DND-41 (cell line): ENCODE measurements at places on chromosomes 13 and 19.

DNA sequence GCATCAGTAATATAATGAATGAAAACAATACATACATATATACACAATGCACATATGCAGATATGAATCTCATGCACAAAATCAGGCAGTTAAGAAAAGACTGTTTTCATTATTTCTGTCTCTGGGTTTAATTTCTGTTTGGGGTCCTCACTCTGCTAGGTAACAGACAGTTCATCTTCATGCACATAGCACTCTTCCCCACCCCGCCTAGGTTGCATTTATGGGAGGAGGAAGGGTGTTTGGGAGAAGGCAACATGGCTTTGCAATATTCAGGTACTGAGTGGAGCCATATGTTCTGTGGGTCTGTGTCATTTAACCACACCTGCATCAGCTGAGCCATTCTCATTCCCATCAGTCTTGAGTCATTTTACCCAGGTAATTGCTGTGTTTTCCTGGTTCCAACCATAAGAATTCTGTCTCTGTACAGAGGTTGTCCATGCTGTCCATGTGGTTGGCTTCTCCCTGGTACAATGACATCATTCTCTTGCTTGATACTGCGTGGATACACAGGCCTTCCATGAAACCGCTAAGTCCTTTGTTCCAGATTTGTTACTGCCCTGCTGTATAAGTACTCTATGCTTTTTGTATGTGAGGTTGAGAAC is 45.3 kb downstream of the RFC3 start:
- DNase-seq = no peak

GRCh38 chr13:38669234-38669964 is 17.5 kb upstream of the FREM2 start:
- DNase-seq = no peak

DNA sequence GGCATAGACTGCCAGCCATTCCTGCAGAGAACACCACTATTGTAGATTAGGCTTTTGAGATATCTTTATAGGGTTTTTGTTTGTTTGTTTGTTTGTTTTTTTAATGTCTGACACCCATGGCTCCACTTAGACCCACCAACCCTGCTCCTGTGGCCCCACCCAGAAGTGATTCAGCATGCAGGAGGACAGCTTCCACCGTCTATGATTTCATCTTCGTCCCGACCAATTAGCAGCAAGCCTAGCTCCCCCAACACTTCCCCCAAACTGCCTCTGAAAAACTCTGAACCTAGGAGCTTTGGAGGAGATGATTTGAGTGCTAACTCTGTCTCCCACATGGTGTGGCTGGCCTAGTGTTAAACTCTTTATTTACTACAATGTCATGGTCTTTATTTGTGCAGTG is 108.3 kb upstream of the RXFP2 start:
- DNase-seq = no peak

DNA sequence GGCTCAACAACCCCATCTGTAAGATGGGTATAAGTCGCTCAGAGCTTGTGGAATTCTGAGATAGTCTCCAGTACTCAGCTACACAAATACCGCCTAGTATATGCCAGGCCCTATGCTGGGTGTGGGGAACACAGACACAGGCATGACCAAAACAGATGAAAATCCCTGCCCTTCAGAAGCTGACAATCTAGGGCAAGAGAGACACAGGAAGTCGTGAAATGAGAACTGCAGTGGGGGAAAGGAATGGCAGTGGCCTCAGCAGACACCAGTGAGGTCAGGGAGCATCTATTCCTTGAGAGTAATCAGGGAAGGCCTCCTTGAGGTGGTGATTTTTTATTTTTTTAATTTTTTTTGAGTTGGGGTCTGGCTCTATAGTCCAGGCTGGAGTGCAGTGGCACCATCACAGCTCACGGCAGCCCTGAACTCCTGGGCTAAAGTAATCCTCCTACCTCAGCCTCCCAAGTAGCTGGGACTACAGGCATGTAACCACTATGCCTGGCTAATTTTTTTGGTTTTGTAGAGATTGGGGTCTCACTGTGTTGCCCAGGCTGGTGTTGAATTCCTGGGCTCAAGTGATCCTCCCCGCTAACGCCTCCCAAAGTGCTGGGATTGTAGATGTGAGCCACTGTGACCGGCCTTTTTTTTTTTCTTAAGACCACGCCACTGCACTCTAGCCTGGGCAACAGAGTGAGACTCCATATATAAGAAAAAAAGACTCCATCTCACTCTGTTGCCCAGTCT is 3.2 kb downstream of the TMIGD2 start:
- DNase-seq = no peak

GRCh38 chr13:21005193-21005592 is 56.2 kb downstream of the LATS2 start:
- DNase-seq = no peak

DNA sequence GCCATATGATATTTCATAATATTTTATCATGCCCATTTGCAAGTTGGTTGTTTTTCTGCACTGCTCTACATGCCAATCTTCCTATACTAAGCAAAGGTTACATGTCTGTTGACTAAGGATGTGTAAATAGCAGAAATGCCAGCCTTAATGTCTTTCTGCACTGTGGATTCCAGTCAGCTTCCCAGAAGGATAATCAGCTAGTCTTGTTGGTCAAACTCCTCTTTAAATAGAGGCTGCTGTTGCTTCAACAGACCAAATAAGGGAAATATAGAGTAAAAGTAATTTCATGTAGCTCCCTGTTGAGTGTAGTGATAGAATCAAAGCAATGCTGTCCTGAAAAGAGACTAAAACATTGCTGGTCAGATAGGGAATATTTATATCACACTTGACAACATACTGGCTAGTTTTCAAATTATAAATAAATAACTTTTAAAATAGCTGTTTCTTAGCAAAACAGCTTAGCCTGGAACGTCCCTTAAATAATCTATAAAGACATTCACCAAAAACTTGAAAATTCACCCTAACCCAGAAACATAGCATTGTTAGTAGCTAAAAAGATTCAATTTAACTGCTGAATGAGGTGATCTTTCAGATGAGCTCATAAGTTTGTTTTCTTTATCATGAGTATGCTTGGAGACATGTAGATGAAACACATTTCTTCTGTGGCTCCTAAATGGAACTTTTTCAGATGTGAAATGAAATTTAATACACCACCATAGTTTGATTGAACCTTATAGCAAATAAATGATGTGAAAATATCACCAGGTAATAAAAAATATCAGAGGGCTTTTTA is 56.6 kb downstream of the FRY start:
- no peak for DNase-seq

- DNase-seq = no peak
These were observed 1608.8 kb upstream of the PCDH20 start for GRCh38 chr13:63024458-63024857.

- DNase-seq = no peak
These were observed 11.0 kb downstream of the PEPD start for GRCh38 chr19:33510462-33511194.

GRCh38 chr13:91232716-91233115 is 114.8 kb upstream of the MIR17HG start:
- DNase-seq = no peak
